Kidney glomerular epithelial cell (primary cell): ENCODE measurements at places on chromosomes 4 and X.

DNA sequence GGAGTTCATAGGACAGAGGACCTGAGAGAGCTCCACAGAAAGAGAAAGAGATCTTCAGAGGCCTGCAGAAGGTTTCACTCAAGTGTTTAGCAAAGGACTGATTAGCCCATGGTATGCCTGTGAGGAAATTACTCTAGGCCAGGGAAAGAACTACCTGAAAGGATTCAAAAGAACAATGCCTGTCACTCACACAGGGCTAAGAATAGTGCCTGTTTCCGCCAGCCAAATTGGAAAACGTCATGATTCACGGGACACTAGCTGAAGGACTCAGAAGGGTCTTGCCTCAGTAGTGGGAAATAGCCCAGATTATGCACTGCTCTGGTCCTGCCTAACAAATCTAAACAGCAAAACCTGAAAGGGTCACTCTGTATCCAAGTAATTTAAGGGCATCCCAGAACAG, 21.1 kb downstream of the SYTL4 start:
- DNase-seq: no peak

- DNase-seq: no peak
Observed at GRCh38 chr4:181688432-181688831, 554.8 kb upstream of the TENM3 start.

DNA sequence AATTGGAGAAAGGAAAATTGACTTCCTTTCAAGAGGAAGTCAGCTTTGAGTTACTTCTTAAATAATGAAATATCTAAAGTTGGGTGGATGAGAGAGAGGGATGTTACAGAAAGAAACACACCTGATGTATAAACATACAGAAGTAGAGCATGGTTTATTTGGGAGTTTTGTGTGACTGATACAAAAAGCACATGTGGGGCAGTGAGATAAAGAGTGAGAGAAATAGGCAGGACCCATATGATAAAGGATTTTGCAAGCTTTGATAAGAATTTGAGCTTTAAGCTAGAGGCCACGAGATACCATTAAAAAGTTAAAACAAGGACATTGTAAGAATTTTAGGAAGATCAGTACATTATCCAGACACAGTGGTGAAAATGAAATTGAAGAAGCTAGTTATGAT, 263.3 kb upstream of the GPRIN3 start:
- no peak for DNase-seq

DNA sequence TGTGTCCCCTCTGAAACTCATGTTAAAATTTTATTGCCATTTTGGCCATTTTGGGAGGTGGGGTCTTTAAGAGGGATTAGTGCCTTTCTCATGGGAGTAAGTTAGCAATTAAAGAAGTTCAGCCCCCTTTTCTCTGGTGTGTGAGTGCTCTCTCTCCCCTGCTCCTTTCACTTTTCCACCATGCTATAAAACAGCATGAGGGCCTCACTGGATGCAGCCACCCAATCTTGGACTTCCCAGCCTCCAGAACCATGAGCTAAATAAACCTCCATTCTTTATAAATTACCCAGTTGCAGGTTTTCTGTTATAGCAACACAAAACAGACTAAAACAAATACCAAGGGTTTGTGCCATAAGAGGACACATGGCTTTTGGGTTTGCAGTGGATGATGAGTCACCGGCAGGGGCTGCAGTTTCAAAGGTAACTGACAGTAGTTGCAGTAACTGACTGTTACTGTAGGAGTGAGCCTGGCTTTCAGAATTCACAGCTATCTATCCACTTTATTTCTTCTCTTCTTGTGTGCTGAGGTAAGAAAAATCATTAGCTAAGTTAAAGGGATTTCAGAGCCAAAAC, 121.5 kb downstream of the PPEF1 start:
- no peak for DNase-seq

- DNase-seq: peak; percentile 24
Observed at GRCh38 chr4:159047478-159048165, 55.3 kb upstream of the RAPGEF2 start.

- no peak for DNase-seq
Observed at GRCh38 chrX:71321731-71322130, 20.2 kb downstream of the ITGB1BP2 start.

GRCh38 chrX:139559383-139560042, 29.0 kb downstream of the F9 start:
- DNase-seq: peak; percentile 20

GRCh38 chrX:13167481-13168231, 123.2 kb upstream of the FAM9C start:
- no peak for DNase-seq

- DNase-seq: no peak
Observed at GRCh38 chrX:44265559-44265958, 77.9 kb downstream of the EFHC2 start.
